CD4-positive, alpha-beta T cell treated with Interleukin-6 for 4 hours (primary cell): ENCODE measurements at places on chromosomes 11 and 22.

DNA sequence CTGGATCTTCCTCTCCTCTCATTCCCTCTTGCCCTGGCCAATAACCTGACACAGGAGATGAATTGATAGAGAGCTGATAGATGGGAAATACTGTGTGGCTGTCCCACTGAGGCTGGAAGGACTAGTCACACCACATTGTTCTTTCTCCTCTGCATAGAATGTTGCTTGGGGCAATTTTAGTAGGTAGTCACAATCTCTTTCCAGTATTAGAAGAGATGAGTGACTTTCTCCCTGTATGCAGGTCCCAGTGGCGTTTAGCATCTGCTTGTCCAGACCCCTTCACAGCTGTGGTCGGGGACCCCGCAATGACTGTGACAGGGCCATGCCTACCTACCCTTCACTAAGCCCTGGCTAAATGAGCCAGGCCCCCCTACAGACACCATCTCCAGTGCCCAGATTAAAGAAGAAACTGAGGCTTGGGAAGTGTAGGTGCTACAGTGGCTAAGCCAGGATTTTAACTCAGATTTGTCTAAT is 24.0 kb upstream of the P2RY2 start:
- DNase-seq: no peak

- DNase-seq: no peak
Observed at GRCh38 chr11:70200212-70200844, 2.8 kb upstream of the FADD start.

- DNase-seq: no peak
Observed at GRCh38 chr11:72441752-72442207, 7.4 kb upstream of the CLPB start.

- peak; percentile 70 for DNase-seq
Observed at GRCh38 chr22:26367402-26368245, 61.4 kb upstream of the ASPHD2 start.

DNA sequence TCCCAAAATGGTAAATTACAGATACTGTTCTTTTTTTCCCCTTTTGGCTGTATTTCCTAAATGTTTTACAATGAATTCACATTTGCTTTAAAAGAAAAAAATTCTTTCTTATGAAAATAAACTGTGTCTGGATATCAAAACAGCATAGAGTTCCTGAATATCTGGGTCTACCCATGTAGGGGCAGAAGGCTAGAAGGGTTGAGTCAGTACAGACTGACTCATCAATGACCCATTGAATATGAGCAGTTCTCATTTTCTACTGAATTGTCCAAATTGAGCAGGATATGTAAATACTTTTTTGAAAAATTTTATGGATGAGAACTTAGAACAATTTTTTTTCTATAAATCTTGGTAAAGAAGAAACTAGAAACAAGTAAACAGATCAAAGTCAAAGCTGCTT is 16.3 kb upstream of the C11orf87 start:
- DNase-seq: no peak
